ENCODE measurements at places on chromosomes 4 and X.

GRCh38 chr4:166458756-166459155, 585.7 kb downstream of the TLL1 start:
- no peak for DNase-seq

DNA sequence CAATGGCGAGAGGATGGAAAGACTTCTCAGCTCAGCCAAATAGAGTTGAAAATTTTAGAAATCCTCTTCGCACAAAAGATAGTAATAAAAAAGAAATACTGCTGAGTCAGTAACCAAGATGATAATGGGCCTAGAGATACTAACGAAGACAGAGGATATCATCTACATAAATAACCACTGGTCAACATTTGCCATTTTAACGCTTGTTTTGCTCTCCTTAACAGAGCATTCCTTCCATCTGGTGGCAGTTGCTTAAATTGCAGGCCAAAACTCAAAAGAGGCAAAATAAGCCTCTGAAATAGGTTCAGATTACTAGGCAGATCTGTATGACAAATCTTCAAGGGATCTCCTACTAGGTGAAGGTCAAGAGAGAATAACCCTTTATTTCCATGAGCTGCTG, 51.7 kb upstream of the MCF2 start:
- no peak for DNase-seq

DNA sequence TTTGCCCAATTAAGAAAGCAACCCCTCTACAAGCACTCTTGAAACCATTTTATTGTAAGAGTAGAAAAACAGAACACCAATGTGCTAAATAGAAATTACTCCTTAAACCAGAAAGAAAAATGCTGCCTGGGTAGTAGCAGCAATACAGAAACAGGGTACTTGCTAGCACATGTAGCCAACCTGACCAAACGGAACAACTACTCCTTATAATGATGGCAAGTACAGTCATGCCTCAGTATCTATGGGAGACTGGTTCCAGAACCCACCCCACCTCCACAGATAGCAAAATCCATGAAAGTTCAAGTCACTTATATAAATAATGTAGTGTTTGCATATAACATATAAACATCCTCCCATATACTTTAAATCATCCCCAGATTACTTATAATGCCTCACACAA, 168.8 kb downstream of the ATRX start:
- DNase-seq = no peak

GRCh38 chr4:8238036-8238511, 31.5 kb upstream of the HTRA3 start:
- DNase-seq = no peak

- no peak for DNase-seq
These were observed 4.4 kb upstream of the SMR3A start for GRCh38 chr4:70356185-70356584.

DNA sequence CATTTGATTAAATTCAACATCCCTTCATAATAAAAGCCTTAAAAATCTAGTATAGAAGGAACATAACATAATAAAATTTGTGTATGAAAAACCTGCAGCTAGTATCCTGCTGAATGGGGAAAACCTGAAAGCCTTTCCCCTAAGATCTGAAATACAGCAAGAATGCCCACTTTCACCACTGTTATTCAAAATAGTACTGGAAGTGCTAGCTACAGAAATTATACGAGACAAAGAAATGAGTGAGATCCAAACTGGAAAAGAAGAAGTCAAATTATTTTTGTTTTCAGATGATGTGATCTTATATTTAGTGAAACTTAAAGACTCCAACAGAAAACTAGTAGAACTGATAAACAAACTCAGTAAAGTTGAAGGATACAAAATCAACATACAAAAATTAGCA, 152.9 kb downstream of the RTL3 start:
- DNase-seq = no peak

DNA sequence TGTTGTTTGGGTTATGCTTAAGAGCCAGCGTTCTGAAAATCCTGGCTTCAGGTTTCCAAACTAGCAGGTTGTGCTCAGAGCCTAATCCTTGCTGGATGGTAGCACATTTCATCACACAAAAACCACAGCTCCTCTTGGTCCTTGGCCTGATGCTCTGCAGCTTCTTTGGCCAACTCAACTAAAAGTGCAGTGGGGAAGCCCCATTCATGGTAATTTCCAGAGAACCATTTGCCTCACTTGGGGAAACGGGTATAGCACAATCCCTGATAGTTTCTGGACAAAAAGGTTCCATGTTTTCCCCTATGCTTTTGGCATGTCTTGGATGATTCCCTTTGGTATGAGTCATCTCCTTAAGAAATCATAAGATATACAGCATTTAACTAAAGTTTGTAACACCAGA, 78.7 kb downstream of the SYNPO2 start:
- no peak for DNase-seq

GRCh38 chr4:179472164-179472563, 2029.9 kb upstream of the AGA start:
- no peak for DNase-seq

GRCh38 chrX:135625995-135626394, 87.4 kb upstream of the CT45A1 start:
- no peak for DNase-seq

- DNase-seq = no peak
These were observed 165.1 kb downstream of the SLIT2 start for GRCh38 chr4:20416800-20417199.

- DNase-seq = no peak
These were observed 1.8 kb downstream of the CENPU start for GRCh38 chr4:184732126-184732525.

DNA sequence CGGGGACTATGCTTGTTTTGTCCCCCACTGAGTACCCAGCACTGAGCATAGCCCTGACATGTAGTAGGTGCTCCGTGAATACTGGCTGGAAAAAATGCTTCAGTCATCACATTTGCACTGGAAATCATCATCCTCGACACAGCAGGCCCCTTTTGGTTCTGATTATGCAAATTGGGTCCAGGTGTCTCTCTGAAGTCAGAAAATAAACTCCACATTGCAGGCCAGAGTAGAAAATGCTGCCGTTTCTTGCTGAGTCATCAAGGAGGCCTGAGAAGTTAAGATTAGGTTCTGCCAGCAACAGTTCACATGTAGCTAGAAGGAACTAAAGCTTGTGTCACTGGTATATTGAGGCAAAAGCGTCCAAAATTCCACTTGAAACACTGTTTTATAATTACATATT, 15.0 kb upstream of the STK32B start:
- DNase-seq = no peak

DNA sequence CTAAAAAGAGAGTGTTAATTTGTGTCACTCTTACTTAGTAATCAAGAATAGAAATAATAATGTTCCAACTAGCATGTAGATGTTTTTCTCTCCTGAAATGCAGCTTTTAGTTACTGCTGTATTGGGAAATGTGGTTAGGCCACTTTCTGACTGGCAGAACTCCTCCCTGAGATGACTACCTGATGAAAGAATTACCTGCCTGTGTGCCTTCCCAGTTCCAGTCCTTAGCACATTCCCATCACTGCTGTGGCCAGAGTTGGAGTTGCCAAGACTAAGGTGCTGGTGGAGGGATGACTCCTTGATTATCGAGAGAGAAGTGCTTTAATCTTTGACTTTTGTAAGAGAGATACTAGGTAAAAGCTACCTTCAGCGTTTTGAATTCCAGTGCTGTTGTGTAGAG, 9.5 kb downstream of the GAB1 start:
- DNase-seq = no peak

DNA sequence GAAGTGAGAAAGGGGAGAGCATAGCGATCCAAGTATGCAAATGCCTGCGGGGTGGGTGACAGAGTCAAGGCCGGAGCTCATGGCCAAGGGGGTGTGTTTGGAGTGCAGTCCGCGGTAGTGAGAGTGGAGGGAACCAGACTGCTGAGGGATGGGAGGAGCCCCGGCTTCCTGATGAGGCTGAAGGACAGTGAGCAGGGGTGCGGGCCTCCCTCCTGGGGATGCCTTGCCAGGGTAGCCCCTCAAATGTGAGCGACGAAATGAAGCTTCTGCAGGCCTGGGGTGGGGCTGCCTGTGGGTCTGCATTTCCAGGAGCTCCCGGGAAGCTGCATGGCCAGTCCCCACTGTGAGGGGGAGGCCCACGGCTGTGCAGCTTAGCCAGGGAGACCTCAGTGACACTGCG, 45.0 kb downstream of the PSAPL1 start:
- no peak for DNase-seq

DNA sequence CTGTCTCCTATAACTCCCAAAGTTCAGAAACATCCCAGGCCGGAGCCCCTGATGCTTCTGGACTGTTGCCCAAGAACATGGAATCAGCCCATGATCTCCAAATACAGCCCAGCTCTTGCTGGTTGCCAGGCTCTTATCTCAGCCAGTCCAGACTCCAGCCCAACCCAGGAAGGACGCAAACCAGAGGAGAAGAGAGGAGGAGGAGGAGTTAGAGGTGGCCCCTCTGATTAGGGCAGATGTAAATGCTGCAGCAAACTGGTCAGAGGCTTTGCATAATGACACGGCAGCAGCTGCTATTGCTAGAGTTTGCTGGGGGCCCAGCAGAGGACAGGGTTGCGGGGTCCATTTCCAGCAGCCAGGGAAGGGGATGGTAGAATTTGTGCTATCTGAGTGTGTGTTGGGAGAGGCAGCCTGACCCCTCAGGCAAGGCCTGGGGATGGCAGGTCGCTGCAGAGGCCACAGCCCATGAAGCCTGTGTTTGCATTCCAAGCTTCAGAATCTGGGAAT, 4.2 kb upstream of the OTUD5 start:
- no peak for DNase-seq

DNA sequence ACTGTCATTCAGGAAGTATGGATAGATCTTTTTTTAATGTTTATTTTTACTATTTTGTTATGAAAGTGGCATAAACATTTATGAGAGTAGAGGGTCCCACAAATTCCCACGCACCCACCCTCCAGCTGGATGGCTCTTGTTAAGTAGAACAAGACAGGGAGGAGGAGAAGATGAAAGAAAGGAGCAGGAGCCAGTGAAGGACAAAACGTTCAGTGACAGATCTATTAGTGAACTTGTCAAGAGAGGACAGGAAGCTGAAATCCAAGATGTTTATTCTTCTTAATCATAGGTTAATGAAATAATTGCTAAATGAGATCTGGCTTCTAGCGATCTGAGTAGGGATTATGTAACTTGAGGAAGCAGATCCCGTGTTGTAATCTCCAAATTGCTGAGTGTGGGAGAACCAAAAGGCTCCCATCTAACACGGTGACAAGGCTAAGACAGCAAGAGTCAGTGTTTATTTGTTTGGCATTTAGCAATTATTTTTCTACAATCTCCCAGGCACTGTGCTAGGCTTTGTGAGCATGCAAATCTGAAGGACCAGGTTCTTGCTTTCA, 162.5 kb downstream of the SHROOM3 start:
- DNase-seq = no peak

GRCh38 chr4:158169931-158170690, 2.7 kb downstream of the GASK1B start:
- DNase-seq = no peak

- DNase-seq = no peak
These were observed 169.0 kb upstream of the MAP3K15 start for GRCh38 chrX:19684311-19684710.

- no peak for DNase-seq
These were observed 20.2 kb downstream of the MTTP start for GRCh38 chr4:99594818-99595217.

- no peak for DNase-seq
These were observed 53.1 kb upstream of the TMEM33 start for GRCh38 chr4:41881981-41882624.

GRCh38 chrX:106710771-106711170, 15.7 kb upstream of the RNF128 start:
- no peak for DNase-seq

GRCh38 chr4:127881563-127881864, 821 bp downstream of the PLK4 start:
- DNase-seq = no peak

- no peak for DNase-seq
These were observed 189.9 kb downstream of the PTTG2 start for GRCh38 chr4:38149997-38150671.

- no peak for DNase-seq
These were observed 137.4 kb downstream of the CEP135 start for GRCh38 chr4:56086073-56086541.

DNA sequence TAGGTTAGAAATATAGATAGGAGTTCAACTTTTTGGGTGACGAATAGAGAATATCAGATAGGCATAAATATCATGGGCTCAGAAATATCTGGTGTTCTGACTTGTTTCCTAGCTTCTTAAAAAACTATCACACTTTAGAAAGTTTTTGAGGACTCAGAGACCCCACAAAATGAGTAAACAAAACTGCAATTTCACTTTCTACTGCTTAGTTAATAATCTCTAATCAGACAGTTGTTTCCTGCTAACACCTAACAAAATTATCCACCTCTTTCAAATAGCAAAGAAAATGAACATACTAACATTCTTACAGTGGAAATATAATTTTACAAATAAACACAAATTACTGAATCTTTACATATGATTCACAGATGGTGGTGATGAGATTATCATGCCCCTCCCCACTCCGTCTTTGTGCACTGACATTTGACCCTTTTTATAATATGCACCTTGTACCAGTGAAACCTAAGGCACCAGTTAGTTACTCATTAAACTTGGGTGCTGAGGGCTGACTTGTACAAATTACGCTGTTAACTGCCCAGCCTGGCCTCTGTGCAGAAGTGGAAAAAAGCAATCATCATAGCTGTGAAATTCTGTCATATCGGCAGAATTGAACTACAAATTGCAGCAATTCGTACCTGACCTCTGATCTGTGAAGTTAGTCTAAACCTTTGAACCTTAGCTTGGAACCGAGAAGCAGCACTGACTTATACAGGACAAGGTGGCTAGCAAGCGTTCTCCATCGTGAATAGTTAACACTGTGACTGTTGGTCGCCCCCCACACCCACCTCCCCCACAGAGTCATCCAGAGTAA, 138.7 kb downstream of the CHRNA9 start:
- DNase-seq = no peak

DNA sequence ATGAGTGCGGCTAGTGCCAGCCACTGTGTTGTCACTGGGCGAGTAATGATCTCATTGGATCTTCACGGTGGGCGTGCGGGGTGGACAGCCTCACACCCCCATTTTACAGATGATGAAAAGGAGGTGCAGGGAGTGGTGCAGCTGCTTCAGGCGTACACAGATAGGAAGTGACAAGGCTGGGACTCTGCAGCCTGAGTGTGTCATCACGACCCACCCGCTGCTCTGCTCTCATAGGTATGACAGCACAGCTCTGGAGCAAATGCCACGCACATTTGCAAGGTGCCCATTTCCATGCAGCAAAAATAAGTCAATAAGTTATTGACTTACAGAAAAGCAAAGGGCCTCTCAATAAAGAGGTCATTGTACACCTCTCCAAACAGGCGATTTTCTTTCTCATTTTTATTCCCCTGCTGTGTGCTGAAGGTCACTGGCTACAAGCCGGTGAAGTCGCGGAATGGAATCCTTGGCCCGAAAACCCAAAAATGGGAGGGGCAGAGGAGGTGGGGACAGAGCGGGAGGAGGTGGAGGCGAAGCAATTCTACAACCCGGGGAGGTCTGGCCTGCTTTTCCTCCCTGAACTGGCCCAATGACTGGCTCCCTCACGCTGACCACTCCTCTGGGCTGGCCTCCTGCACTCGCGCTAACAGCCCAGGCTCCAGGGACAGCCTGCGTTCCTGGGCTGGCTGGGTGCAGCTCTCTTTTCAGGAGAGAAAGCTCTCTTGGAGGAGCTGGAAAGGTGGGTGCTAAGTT, at the start of gene SOD3:
TSS of gene SOD3 (plus strand) at position 658 of the 750 bp plus-strand sequence. CDS start 3,949 bp downstream, outside the sequence.
- DNase-seq = no peak

GRCh38 chrX:77342004-77342403, 105.2 kb upstream of the FGF16 start:
- no peak for DNase-seq

- no peak for DNase-seq
These were observed 41.7 kb upstream of the FRMD7 start for GRCh38 chrX:132169554-132169953.
